ENCODE measurements at places on chromosomes 11 and 22.

DNA sequence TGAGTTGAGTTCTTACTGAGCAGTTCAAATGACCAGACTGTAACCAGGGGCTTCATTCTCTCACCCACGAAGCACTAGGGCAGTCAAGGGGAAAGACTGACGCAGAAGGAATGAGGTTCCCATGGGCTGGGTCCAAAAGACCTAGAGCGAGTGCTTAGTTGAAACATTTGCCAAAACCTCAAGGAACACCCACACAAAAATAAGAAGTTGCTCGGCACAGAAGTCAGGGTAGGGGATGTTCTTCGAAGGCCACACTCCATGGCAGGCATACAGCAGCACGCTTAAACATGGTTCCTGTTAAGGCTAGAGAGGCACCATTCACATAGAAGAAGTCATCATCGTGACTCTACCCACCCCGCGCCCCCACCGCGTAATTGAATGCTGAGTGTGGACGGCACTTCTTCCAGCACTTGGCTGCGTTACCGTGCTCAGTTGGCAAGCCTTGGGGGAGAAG, 52.9 kb downstream of the TIMP3 start:
- no peak for DNase-seq

DNA sequence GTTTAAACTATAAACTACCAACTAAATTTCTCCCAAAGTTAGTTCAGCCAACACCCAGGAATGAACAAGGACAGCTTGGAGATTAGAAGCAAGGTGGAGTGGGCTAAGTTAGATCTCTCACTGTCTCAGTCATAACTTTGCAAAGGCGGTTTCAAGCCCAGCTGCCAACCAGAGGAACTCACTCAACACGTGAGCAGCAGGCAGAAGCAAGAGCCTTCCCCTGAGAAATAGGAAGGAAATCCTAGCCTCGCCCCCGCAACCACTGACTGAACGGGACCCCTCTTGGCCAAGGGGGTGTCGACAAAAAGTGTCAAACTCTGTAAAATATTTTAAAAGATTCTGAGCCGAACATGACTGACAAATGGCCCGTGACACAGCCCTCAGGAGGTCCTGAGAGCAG, 4.4 kb upstream of the KRTAP5-9 start:
- DNase-seq, result no peak

GRCh38 chr11:120173807-120174206, 35.9 kb upstream of the TRIM29 start:
- DNase-seq, result no peak

GRCh38 chr11:6596239-6596877, 7.1 kb downstream of the RRP8 start:
- no peak for DNase-seq

- peak; percentile 31 for DNase-seq
Measured at GRCh38 chr11:76186776-76187279, 19.5 kb downstream of the WNT11 start.

- no peak for DNase-seq
Measured at GRCh38 chr11:77617892-77618291, 19.7 kb downstream of the CLNS1A start.

DNA sequence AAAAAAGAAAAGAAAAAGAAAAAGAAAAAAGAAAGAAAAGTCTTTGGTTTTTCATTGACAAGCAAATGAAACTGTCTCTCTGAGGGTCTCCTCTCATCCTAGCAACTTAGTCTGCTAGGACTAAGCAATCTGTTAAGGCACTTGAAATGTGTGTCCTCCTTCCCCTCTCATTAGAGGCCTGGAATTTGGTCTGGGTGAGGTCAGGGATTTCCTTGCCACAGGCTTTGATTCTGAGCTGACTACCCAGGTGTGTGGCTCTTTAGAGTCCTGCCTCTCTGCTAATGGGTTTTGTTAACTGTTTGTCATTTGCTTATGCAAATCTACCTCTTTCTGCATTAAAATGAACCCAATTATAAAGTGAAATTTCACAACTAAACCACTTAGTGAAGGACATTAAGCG, 18.3 kb upstream of the PKNOX2 start:
- DNase-seq, result no peak

GRCh38 chr11:44622721-44623258, 57.3 kb downstream of the CD82 start:
- DNase-seq, result no peak

GRCh38 chr11:110711776-110712658, at the start of gene ARHGAP20:
Gene ARHGAP20, minus strand, starts transcription at chr11:110712437. Its CDS starts 206 bp downstream, at chr11:110712231.
- peak; percentile 89 for DNase-seq

GRCh38 chr11:103700622-103701021, 335.8 kb upstream of the DDI1 start:
- peak; percentile 4 for DNase-seq

DNA sequence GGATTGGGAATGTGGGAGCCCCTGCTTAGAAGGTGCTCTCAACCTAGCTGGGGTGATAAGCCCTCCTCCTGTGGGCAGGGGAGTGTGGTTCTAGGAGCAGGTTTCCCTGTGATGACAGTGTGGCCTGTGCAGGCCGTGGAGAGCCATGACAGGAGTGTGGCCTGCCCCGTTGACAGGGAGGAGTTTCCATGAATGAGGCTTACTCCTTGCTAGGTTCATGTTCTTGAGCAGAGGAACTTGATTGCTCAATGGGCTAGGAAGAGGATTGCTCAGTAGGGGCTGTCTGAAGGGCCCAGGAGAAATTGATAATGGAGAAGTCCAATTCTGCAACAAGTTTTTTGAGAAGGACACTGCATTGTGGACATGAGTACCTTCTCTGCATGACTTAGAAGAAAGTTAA, 92.0 kb downstream of the PPP6R3 start:
- DNase-seq, result no peak

DNA sequence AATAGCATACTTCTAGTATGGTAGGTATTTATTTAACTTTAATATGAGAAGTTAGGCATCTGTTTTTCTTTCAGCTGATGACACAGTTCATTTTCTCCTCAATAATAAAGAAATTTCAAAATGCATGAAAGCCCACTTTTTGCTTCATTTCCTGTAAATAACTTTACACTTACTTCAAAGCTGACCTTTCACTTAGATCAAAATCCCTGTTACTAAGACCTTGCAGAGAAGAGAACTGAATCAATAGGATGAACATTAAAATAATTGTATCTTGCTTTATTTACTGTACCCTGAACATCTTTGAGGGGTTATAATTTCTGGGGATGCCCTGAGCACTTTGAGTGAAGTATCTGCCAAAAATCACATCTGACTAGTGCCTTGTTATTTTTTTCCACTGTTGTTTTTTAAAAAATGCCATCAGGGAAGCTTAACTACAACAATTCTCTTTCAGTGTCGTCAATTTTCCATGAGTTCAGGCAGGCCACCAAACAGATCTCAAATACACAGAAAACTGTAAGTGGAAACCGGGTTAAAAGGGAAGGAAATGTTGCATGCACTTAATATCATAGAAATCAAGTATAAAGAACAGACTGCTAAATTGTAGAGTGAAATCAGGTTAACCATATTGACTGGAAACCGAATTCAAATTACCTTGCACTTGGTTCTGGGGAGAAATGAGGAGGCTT, 206.2 kb downstream of the MAML2 start:
- DNase-seq, result peak; percentile 75

DNA sequence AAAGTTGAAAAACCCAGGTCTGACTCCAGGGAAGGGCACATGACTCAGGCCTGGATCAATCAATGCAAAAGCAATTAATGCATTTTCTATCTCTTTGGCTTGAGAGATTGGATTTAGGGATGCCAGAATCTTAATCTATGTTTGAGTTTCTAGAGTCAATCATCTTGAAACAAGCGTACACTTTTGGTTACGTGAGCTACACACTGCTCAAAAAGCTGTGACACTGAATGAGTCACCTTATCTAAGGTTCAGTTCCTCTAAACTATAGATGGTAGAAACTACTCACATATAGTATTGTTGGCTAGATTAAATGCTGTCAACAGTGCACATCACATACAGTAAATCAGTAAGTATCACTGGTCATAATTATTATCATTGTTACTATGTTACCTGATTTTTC, 24.2 kb downstream of the MRE11 start:
- DNase-seq, result no peak

- DNase-seq, result peak; percentile 48
Measured at GRCh38 chr11:8597182-8597581, 3.2 kb upstream of the STK33 start.

- no peak for DNase-seq
Measured at GRCh38 chr11:116710001-116710674, 62.6 kb downstream of the BUD13 start.

GRCh38 chr11:20097319-20098221, 62.7 kb downstream of the DBX1 start:
- no peak for DNase-seq

GRCh38 chr11:104855965-104856364, 42.3 kb downstream of the CASP12 start:
- no peak for DNase-seq

GRCh38 chr11:134124660-134125451, 56.0 kb downstream of the JAM3 start:
- DNase-seq, result peak; percentile 53

GRCh38 chr11:46327829-46328228, 19.4 kb upstream of the DGKZ start:
- DNase-seq, result peak; percentile 42

- no peak for DNase-seq
Measured at GRCh38 chr11:123111465-123111864, 49.5 kb upstream of the HSPA8 start.

- DNase-seq, result peak; percentile 32
Measured at GRCh38 chr11:112524798-112525197, 264.1 kb upstream of the PLET1 start.

GRCh38 chr11:27520226-27520625, 13.7 kb upstream of the LIN7C start:
- DNase-seq, result no peak

- no peak for DNase-seq
Measured at GRCh38 chr11:62242021-62242420, at the start of gene SCGB1D2. Gene SCGB1D2, plus strand, starts transcription at chr11:62242239. Its CDS starts 69 bp downstream, at chr11:62242308.

- DNase-seq, result peak; percentile 77
Measured at GRCh38 chr22:36015155-36015810, 13.3 kb downstream of the RBFOX2 start.

DNA sequence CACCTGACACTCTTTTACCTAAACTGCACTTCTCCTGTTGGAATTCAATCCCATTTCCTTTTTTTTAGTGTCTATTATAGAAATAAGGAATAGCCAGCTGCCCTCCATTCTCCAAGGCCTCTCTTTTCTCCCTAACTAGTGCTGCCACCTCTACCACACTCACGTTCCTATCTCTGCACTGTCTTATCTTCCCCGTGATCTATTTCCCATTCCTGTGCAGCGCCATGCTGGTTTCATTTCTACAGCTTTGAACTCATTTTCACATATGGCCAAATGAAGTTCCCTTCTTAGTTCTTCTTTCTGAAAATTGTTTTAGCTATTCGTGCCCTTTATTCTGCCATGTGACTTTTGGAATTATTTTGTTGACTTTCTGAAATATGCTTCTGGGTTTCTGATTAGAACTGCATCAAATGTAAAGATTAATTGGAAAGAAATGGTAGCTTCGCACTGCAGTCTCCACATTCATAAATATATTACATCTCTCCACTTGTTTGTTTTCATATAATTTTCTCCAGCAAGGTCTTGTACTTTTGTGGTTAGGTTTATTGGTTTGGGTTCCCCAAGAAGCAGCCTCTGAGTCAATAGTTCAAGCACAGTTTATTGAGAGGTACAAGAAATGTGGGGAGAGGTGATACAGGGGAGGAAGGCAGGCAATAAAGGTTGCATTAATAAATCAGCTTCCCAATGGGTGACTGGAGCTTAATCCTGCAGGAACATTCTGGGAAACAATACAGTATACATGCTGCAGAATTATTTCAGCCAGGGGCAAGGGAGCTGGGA, 43.7 kb upstream of the DRD2 start:
- DNase-seq, result no peak

DNA sequence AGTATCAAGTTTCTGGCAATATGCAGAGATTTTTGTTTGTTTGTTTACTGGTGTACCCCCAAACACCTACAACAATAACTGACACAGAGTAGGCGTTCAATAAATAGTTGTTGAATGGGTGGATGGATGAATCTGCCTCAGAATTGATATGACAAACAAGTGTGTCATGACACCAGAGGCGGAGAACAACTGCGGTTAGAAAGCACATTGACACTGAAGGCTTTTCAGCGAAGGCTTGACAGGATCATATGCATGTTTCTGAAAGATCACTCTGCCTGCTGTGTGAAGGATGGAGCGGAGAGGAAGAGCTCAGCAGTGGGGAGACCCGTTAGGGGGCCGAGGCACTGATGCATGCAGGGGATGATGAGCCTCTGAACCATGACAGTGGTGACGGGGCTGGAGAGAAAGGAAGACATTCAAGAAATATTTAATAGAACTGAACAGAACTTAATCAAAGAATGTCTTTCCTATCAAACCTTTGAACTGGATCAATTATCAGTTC, 108.5 kb upstream of the USP47 start:
- no peak for DNase-seq

DNA sequence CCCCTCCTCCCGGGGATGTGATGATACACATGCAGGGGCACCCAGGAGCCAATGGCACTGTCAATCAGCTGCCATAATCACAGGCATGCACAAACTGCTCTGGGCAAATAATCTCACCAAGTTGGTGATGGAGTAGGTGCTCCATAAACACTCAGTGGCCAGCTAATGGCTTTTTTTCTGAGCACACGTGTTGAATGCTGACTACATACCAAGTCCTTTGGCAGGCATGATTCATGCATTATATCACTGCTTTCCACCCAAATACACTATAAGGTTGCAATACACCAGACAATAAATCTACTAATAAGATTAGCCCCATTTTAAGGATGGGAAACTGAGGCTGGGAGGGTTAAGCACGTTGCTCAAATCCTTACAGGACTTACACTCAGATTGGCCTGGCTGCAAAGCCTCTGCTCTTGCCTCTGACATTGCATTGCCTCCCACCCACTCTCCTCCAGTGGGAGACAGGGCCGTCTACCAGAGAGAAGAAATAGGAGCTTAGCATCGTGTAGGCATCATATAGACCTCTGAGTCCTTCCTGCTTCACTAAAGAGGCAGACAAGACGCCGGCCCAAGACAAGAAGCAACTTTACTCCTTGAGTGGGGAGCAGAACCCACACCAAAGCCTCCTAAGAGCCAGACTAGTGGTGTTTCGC, 32.7 kb upstream of the ACCSL start:
- no peak for DNase-seq

DNA sequence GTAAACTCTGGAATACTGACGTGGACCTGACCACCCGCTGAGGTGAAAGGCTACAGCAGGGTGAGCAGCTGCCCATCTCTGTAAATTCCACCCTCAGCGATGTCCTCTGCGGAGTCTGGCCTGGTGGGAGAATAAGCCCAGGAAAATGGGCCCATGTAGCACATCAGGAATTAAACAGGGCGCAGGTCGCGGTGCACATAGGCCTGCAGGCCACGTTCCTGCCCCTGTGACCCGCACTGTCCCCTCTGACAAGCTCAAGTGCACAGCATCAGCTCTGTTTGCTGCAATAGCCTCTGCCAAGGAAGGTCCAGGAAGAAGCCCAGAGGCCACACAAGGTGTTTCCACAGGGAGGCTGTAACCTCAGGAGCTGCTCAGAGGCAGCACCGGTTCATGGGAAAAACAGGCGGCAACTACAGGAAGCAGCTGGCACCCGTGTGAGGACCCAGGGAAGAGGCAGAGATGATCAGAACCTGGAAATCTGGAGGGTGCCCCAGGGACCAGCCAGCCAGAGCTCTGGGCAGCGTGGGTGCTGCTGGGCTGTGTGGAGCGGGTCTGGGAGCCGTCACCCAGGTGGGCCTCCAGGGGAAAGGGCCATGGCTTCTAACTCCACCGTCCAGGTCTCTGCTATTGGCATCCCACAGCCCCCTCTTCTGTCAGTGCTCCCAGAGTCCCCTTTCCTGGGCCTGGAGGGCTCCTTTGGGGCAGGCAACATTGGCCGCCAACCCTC, 808 bp upstream of the IFITM2 start:
- DNase-seq, result no peak

Measured in lung (tissue), 17 donors.